Endothelial cell (in vitro differentiated cells): ENCODE measurements at places on chromosomes 12 and 14. TPM values are rescaled to one million over a fixed set of nuclear protein-coding genes. Genes with fewer than 3 reads are reported as not detected.

DNA sequence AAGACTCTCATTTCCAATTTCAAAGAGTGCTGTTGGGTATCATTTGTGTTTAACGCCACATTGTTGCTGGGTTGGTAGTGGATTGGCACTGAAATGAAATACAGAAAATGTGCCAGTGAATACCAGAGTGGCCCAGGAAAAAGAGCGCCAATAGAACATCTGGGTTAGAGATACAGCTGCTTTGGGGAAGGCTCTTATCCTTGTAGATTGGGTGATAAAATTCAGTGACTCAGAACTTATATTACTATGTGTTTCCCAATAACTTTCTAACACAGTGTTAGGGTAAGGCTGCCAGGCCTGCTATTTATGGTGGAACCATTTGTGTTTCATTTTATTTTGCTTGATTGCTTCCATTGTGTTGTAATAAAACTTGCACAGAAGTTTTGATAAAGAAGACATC, 168.2 kb upstream of the SSTR1 start:
- DNase-seq: no peak

- no peak for DNase-seq
Observed at GRCh38 chr12:26058818-26059217, 66.0 kb downstream of the BHLHE41 start.

The CD4 gene
- total RNA-seq: 4.7 TPM

DNA sequence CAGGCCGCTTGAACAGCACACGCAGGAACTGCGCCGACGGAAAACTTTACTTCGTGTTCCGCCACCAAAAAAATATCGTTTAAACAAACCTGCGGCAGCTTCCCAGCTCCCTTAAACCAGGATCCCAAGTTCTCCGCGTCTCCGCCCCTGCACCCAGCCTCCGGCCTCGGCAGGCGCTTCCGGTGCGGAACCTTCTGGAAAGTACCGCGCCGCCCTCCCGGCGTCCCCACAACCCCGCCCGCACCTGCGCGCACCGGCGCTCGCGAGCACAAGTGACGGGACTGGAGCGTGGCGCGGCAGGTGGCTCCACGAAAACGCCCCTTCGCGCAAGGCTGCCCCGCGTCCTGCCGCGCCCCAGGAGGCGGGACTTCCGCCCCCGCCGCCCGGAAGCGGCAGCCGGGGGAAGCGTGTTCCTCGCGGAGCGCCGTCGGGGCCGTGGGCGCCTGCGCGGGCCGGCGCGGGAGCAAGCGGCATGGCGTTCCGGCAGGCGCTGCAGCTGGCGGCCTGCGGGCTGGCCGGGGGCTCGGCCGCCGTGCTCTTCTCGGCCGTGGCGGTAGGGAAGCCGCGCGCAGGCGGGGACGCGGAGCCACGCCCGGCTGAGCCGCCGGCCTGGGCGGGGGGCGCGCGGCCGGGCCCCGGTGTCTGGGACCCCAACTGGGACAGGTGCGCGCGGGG, at the start of gene PGAM5:
PGAM5 (plus strand) TSS at position 438 of the 675 bp plus-strand sequence; CDS start at position 473, 35 bp downstream.
- peak; percentile 81 for DNase-seq

The SCN8A gene
- total RNA-seq: 5.0 TPM

DNA sequence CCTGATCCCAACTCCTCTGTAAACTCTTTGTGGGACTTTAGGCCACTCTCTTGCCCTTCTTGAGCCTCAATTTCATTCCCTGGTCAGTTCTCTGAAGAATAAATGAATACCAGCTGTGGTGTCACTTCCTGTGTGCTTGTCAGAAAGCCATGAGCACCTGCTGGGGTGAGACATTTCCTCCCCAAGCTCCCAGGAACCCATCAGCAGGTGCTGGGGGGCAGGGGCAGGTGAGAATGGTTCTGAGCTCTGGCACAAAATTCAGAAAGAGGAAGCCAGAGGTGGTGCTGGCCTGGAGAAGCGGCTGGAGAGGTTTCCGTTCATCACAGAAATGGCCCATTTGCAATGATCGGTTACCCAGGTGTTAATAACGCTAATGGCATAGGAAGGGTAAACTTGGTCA, 14.9 kb downstream of the LHX5 start:
- no peak for DNase-seq

GRCh38 chr14:103871596-103872480, 24.5 kb upstream of the PPP1R13B start:
- peak; percentile 51 for DNase-seq

GRCh38 chr12:67014642-67015041, 254.5 kb upstream of the CAND1 start:
- no peak for DNase-seq

DNA sequence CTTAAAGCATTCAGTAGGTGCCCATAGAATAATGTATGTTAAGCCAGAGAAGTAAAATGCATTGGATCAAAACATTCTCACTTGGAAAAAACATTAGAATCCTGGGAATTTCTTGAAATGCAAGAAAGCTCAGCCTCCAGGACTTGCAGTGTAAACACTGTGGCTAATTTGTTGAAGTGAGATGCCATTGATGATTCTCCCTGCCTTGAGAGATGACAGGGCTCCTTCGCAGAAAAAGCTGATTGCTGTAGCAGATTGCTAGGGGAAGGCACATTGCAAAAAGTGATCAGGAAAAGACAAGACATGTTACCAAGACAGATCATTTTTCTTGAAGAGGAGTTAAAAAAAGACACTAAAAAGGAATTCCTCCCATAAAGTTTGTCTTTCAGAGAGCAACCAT, 204.2 kb upstream of the HMGA2 start:
- no peak for DNase-seq

DNA sequence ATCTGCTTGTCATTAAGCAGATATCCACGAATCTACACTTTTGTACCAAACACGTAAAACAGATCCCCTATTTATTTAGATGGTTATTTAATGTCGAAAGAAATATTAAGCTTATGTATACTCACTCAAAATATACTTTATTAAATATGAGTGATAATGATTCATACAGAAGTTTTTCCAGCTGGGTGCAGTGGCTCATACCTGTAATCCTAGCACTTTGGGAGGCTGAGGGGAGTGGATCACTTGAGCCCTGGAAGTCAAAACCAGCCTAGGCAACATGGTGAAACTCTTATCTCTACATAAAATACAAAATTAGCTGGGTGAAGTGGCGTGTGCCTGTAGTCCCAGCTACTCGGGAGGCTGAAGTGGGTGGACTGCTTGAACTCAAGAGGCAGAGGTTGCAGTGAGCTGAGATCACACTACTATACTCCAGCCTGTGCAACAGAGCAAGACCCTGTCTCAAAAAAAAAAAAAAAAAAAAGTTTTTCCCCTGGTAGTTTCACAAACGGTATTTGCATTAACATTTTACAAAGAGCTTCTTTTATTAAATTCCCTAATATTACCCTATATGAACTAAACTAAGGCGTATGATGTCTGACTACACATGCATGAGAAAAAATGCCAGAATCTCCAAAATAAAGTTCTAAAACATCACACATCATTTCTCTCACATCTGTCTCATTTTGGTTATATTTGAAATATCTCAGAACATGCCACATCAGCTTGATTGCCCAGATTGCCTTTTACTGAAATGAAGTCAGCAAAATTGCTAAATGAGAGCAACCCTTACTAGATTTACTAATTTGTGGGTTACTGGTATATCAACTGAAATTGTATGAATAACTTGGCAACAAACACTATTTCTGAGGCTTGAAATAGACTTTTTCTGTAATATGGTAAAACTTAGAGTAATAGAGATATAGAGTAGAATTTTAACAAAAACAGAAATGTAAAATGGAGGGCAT, 74.9 kb downstream of the PAWR start:
- no peak for DNase-seq

GRCh38 chr12:30692470-30692869, 3.2 kb downstream of the IPO8 start:
- DNase-seq: no peak

The IFI27 gene
- 3.8 TPM for total RNA-seq

- DNase-seq: no peak
Observed at GRCh38 chr14:100423317-100424010, 100.3 kb downstream of the SLC25A47 start.

The NID2 gene
- total RNA-seq: 80.8 TPM

The BMAL2 gene
- 7.9 TPM for total RNA-seq

DNA sequence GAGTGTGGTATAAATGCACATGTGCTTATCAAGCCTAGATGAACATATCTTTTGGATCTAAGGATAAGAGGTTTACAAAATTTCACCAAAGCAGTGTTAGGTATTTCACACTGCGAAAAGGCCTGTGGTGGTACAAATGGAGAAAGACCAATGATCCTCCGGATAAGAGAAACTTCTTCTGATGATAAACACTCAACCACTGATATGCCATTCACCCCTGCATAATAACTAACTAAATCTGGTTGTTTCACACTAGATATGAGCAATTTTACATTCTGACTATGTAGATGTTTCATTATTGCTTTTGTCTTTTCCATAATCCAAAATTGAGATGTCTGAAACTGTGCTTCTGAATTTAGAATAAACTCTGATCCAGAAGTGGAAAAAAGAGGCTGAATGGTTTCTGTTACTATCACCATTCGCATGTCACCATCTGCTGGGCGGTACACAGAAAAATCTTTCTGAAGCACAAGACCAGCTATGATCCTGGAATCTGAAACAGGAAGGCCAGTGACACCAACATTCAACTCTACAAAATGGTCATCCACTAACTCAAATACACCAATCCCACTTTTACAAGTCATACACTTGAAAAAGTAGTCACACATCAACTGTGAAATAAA, 1.3 kb downstream of the BBS10 start:
- no peak for DNase-seq

- no peak for DNase-seq
Observed at GRCh38 chr12:51972849-51973273, 21.4 kb downstream of the ACVR1B start.

The GUCY2C gene
- total RNA-seq: 0.36 TPM

DNA sequence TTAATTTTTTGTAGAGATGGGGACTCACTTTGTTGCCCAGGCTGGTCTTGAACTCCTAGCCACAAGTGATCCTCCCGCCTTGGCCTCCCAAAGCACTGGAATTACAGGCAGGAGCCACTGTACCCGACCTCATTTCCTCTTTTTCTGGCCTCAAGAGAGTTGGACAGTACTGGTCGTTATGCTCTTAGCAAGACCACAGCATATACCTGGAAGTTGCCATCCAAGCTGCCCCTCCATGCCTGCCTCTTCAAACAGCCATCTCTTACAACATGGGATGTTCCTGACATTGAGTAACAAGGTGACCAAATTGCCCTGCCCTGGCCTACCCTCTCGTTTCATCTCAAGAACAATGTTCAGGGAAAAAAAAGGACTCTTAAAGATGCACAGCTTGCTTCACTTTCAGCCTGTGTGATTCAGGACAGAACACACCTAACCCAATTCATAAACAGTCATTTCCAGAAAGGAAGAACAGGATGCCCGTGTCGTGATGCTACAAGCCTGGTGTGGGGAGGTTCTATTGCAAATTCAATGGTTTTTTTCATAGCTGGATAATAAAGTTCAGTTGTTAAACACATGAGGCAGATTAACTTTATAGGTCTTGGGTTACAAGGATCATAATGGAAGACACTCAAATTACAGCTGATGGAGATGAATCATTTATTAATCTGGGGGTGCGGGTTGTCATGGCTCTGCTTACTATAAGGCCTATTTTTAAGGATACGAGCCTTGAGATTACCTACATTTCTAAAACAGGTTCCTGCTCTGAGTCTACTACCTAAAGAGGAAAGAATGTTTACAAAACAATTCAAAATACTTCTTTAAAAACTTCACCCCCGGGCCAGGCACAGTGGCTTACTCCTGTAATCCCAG, 11.9 kb downstream of the GLTP start:
- DNase-seq: no peak

DNA sequence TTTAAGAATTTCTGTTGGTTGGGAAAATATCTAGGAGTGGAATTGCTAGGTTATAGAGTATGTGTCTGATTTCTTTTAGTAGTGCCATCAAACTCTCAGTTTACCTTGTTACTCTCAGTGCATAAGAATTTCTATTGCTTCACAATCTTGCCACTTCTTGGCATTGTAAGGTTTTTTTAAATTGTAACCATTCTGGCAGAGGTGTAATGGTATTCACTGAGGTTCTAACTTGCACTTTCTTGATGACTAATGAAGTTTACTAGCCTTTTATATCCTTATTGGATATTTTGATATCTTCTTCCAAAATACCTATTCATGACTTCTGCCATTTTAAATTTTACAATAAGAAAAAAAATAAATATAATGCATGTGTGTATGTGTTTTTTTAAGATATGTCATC, 478.0 kb downstream of the NAV3 start:
- no peak for DNase-seq

The GLS2 gene
- 0.21 TPM for total RNA-seq

The ZFC3H1 gene
- 42.8 TPM for total RNA-seq

DNA sequence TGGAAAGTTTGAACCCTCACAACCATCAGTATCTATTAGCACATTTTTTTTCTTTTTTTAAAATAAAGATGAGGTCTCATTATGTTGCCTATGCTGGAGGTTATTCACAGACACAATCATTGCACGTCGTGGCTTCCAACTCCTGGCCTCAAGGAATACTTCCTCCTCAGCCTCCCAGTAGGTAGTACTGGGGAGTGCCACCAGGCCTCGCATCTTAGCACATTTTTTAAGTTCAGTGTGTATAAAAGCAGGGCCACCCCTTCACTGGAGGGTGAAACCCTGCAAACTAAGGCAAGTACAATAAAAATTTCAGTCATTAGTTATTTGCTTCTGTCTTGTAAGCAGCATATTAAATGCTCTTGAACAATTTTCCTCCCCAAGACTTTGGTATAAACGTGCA, 114.2 kb upstream of the SINHCAF start:
- DNase-seq: no peak

DNA sequence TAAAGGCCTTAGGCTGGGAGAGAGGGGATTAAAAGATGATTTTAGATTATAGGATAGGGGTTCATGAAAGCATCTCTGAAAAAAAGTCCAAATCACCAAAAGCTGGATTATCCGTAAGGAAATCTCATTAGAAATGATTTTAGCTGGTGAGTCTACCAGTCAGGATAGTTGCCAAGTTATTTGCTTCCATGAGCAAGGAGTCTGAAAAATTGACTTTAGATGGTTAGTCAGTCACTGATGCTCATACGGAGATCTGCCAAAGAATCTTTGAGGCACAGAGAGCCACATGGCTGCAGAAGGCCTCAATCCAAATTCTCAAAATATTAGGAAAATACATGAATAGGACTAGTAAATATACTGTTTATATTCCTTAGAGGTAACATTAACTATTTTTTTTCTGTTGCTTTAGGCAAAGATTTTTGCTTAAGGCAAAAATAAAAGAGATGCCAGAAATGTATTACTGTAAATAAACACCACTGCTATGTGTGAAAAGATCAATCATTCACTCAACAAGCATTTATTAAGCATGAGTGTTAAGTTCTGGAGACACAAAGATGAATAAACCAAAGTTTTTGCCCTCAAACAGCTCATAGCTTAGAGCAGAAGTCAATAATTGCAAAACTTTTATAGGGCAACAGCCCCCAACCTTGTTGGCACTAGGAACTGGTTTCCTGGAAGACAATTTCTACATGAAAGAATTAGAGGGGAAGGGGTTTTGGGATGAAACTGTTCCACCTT, 105.2 kb downstream of the BBS10 start:
- no peak for DNase-seq

GRCh38 chr14:65356327-65356836, 56.1 kb upstream of the FUT8 start:
- DNase-seq: no peak

- DNase-seq: no peak
Observed at GRCh38 chr14:57018065-57018464, 207.8 kb upstream of the OTX2 start.

GRCh38 chr12:119826661-119827445, 50.3 kb downstream of the CIT start:
- no peak for DNase-seq

- no peak for DNase-seq
Observed at GRCh38 chr14:49505041-49505766, 81.0 kb downstream of the RPS29 start.

The ASB2 gene
- not detected for total RNA-seq

The SLC25A21 gene
- 1.2 TPM for total RNA-seq

The PMCH gene
- total RNA-seq: not detected
